Caki2 (cell line): ENCODE measurements at places on chromosomes 11 and 22.

DNA sequence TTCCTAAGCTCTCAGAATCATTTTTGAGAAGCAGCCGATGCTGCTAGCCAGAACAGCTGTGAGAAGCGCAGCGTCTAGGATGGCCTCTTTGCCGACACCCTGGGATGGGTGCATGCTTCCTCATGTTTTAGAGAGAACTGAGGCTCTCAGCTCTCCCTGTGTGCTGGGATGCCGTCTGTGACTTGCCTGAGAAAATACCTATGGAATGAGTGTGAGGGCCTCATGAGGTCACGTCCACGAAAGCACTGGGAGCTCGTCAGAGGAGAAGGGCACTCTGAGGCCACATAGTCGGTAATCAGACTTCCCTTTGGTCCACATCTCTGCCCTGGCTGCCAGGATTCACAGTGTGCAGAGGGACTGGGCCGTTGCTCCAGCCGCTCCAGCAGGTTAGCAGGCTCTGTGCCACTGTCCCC is 54.7 kb downstream of the MICAL3 start:
- peak; percentile 77 for DNase-seq

- no peak for DNase-seq
Measured at GRCh38 chr22:19472233-19472632, 6.8 kb downstream of the UFD1 start.

GRCh38 chr11:924406-925157 is 1.1 kb upstream of the AP2A2 start:
- DNase-seq, result no peak

DNA sequence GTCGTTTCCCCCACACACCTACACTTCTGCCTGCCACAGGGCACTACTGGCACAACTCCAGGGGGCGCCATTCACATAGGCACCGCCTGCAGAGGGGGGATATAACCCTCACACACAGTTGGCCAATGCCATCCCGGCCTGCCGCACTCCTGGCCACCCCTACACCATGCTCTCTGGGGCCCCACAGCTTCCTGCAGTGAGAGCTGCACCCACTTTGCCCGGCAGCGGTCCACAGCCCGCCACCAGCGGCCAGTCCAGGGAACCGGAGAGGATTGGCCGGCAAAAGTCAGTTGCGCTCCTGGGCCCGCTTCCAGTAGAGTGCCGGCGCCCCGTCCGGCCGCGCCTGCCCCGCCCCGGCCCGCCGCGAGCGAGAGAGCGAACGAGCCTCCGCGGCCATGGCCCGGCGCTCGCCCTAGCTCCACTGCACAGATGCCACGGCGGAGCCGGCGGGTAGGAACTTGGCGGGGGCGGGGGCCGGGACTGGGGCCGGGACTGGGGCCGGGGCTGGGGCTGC is 25.6 kb upstream of the SUSD2 start:
- DNase-seq, result no peak

- DNase-seq, result no peak
Measured at GRCh38 chr11:130183878-130184610, 24.5 kb downstream of the ST14 start.
